ENCODE measurements at places on chromosomes 11 and 22.

GRCh38 chr11:113730887-113731726, 25.0 kb upstream of the TMPRSS5 start:
- DNase-seq, result peak; percentile 19

DNA sequence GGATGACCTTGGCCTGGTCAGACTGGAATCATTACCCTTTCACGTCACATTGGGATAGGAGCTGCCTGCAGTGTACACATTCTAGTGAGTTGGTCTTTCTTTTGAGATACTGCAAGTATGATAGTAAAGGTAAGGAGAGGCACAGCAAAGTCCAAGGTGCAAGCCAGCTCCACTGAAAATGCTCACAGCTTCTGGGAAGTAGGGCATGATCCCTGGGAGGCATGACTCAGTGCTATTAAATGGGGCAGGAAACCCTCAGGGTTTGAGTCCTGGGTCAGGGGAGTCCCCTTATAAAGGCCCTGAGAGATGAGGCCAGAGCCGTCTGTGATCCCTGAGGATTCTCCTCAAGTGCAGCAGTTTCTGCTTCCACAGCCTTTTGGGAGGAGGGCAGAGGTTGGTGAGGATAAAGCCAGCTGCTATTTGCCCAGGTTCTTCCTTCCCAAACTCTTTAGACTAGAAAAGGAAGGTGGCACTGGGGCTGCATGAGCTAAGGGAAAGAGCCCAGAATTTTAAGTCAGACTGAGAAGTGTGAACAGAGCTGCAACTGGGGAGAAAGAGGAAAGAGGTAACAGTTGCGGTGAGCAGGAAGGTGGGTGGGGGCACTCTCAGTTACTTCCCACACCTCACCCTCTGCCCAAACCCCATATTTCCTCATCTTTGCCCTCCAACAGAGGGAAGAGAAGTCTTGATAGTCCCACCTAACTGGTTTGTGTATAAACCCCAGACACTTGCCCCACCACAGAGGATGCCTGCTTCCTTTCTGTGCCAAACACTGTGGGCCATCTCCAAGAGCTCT, 14.4 kb upstream of the OR52K1 start:
- no peak for DNase-seq

GRCh38 chr11:23423104-23423503, 562.8 kb upstream of the CCDC179 start:
- DNase-seq, result no peak

GRCh38 chr11:8242499-8243280, 21.0 kb downstream of the LMO1 start:
- DNase-seq, result no peak

- no peak for DNase-seq
Measured at GRCh38 chr22:34973926-34974325, 92.0 kb upstream of the ISX start.

- DNase-seq, result no peak
Measured at GRCh38 chr11:9008661-9009060, 4.9 kb upstream of the NRIP3 start.

DNA sequence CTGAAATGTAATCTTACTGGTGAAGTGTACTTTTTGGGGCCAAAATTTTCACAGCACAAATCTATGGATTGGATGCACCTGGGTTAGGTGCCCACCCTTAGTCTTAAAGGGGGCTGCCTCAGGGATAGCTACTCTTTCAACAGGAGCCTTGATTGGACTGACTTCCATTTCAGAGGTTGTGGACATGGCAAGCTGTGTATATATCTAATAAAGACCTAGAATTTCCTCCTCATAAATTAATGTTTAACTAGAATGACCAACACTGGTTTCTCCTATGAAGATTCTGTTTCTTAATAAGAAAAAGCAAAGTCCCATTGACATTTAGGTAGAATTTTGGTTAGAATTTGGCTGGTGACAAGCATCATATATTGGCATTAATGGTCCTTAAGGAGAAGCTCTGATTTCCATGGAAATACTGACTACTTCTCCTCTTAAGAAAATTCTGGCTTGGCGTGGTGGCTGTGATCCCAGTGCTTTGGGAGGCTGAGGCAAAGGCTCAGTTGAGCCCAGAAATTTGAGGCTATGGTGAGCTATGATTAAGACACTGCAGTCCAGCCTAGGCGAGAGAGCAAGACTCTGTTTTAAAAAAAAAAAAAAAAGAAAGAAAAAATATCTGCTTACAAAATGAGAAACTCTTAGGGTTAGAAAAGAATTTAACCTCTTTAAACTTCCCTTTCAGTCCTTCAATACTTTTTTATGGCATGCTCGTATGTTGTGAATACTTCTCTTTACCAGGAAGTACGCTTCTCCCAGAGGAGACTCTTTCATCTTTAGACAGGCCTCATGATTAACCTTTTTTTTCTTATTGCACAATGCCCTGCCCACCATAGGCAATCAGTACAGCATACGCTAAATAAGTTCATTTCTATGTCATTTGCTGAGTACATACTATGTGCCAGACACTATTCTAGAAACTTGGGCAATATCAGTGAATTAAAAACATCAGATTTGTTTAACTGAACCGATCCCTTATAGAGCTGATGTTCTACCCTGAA, 77.2 kb downstream of the PRR5L start:
- DNase-seq, result no peak

GRCh38 chr11:131099013-131099412, 182.7 kb upstream of the SNX19 start:
- DNase-seq, result no peak

GRCh38 chr11:30992513-30992849, 377.1 kb downstream of the DCDC1 start:
- DNase-seq, result no peak

GRCh38 chr11:62774407-62774806, 3.2 kb downstream of the TAF6L start:
- DNase-seq, result no peak

DNA sequence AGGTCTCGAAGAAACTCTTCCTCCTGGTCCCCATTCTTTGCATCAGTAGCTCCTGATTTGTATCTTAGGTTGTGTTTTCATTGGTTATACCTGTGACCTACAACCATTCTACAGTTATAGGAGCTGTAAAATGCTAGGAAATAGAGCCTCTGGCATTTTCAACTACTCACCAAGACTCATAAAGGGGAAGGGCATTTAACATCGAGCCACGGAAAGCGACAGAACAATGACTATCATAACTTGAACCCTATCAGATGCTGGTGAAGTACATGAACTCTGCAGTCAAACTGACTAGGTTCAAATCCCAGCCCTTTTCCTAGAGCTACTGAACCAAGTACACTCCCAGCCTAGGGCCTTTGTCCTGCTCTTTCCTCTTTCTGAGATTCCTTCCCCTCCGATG, 588.0 kb downstream of the SOX6 start:
- no peak for DNase-seq

GRCh38 chr11:128342511-128343134, 244.7 kb downstream of the ETS1 start:
- DNase-seq, result peak; percentile 98

- no peak for DNase-seq
Measured at GRCh38 chr22:47355388-47355725, 592.9 kb downstream of the TBC1D22A start.

DNA sequence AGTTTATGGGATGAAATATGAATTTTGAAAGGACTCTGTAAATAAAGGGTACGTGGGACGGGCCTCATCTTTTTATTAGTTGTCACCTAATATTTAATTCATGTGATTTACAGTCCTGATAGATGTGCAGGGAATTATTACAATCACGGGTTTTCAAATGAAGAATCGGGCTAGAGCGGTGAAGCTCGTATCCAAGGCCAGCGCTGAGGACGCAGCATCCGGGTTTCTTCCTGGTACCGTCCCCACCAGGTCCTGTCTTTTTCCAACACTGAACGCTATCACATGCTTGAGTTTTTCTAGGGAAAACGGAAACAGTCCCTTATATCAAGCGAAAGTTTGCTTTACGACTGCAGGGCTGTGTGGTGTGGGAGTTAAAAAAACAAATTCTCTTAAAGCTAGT, 787 bp downstream of the SMDT1 start:
- no peak for DNase-seq

GRCh38 chr11:60315871-60316270, 11.2 kb upstream of the MS4A6E start:
- DNase-seq, result no peak

DNA sequence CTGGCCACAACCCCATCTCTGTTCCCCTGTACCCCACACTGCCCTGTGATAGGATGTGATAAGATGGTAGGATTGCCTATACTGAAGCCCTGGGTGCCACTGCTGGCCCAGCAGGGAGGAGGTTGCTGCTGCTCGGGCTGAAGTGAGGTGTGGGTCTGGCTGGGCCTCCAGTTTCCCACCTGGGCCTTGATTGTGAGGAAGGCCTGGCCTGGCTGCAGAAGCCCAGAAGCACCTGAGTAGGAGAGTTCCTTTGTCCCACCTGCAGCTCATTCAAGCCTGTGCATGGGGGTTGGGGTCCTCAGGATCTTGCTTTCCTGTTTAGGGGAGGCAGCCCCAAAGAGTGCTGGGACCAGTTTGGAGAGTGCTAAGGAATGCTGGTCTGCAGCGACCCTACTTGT, 3.3 kb downstream of the ST3GAL4 start:
- no peak for DNase-seq

DNA sequence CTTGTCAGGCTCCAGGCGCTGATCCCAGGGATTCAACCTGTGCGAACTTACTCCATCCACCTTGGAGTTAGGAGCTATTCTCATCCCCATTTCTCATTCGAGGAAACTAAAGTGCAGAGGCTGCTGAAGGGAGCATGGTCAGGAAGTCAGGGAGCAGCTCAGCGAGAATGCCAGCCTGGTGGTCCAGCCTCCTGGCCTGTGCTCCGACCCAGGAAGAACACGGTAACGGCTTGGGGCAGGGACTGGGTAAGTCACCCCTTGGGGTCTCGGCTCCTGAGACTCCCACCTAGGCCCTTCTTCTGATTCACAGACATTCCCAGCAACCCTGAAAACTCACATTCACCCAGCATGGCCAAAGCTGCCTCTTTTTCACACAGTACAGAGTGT, 132.8 kb downstream of the CRYBB2 start:
- DNase-seq, result no peak

GRCh38 chr11:46719048-46719542, at the start of gene F2:
TSS of gene F2 (plus strand) at chr11:46719213. CDS start at chr11:46719236, 23 bp downstream.
- DNase-seq, result no peak

GRCh38 chr22:22248878-22249277, 4.3 kb downstream of the VPREB1 start:
- DNase-seq, result no peak

Measured in SHP77 treated with DMSO at 0.1 percent for 48 hours (cell line).